ENCODE measurements at places on chromosomes 1 and 21. TPM values are rescaled to one million over a fixed set of nuclear protein-coding genes. Genes with fewer than 3 reads are reported as not detected.

Gene NEXN
- total RNA-seq = 36.0 TPM

Gene SHISAL2A
- not detected for total RNA-seq

Gene TDRD10
- not detected for total RNA-seq

Gene FCRL6
- not detected for total RNA-seq

GRCh38 chr1:78060857-78061563, 15.2 kb downstream of the GIPC2 start:
- no peak for DNase-seq
- H3K27me3 ChIP-seq = no peaks in the 10 kb centered on the region
- H3K4me1 ChIP-seq = peaks cover 14% of the 10 kb centered on the region
- peak overlapping the region; percentile 41 for H3K27ac ChIP-seq

- peak overlapping the region; percentile 93 for H3K27ac ChIP-seq
- peaks cover 50% of the 10 kb centered on the region for H3K4me1 ChIP-seq
- H3K36me3 ChIP-seq = no peaks in the 10 kb centered on the region
- H3K27me3 ChIP-seq = no peaks in the 10 kb centered on the region
Measured at GRCh38 chr1:15288173-15288926, 41.3 kb downstream of the FHAD1 start.

DNA sequence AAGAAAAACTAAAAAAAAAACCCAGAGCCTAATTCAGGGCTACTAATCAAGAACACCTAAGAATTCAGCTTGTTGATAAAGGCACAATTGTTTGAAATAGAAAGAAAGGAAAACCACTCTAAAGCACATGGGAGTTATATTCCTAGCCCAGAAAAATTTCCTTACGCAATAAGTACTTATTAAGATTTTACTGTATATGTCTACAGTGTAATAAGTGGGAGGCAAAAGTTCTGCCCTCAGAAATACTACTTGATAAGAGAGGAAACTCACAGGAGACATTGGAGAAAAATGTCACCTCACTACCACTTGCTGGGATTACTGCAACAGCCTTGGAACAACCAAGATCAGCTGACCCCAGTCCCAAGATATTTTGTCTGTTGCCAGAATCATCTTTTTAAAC, 66.1 kb downstream of the IARS2 start:
- H3K27me3 ChIP-seq = no peaks in the 10 kb centered on the region
- no peak overlapping the region for H3K27ac ChIP-seq
- no peak overlapping the region for H3K4me3 ChIP-seq

- DNase-seq = no peak
- no peak overlapping the region for H3K27ac ChIP-seq
- no peaks in the 10 kb centered on the region for H3K4me1 ChIP-seq
- H3K27me3 ChIP-seq = no peaks in the 10 kb centered on the region
Measured at GRCh38 chr21:21750124-21750825, 752.1 kb downstream of the NCAM2 start.

GRCh38 chr1:2921970-2922686, 99.1 kb upstream of the ACTRT2 start:
- H3K4me1 ChIP-seq = no peaks in the 10 kb centered on the region
- H3K27ac ChIP-seq = no peak overlapping the region
- H3K36me3 ChIP-seq = no peaks in the 10 kb centered on the region
- no peak for DNase-seq
- H3K4me3 ChIP-seq = no peak overlapping the region

DNA sequence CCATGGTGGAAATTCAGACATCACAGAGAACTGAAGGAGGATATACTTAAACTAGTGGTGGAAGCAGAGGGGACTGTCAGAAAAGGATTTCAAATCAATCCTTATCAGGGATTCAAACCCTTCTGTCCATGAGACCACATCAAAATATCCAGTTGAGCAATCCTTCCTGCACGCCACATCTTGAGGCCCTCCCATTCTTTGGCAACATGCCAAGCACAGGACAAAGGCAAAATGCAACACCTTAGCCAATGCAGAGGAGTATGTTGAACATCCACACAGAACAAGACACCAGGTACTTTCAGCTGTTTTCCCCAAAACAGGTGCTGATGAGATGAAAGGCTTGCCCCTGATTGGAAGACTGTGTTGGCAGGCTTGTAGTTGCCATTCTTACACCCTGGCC, 81.8 kb upstream of the PLXNA2 start:
- DNase-seq = no peak
- no peaks in the 10 kb centered on the region for H3K27me3 ChIP-seq
- no peaks in the 10 kb centered on the region for H3K36me3 ChIP-seq

DNA sequence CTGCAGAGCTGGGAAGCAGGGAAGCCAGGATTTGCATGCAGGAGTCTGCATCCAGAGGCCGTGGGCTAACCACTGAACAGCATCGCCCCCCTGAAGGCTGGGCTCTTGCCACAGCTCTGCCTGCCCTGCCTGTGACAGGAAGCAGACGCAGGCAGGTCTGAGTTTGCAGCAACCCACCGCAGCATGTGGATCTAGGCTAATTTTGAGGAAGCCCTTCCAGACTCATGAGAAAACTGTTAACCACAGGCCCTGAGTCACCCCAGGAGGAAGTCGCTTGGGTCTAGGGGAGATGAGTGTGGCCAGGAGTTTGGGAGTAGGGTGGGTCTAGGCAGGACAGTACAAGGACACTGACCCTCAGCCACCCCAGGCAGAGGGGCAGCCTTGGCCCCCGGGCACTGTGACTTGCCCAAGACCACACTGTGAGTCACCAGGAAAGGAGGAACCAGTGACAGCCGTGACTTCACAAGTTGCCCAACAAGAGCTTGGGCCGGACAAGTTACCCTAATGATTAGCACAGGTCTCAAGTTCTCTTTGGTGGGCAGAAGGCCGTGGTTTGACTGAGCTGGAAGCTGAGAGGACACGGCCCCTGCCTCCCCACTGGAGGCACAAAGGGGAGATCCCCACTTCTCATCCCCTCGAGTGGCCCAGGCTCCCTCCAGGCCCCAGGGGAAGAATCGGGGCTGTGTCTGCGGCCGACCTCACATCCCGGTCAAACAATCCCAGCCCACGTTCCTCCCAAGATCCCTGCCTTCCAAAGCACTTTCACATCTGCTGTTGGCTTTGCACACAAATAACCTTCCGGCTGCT, 826 bp downstream of the LAPTM5 start:
- no peak overlapping the region for H3K4me3 ChIP-seq
- peak; percentile 49 for DNase-seq
- H3K4me1 ChIP-seq = peaks cover 14% of the 10 kb centered on the region

GRCh38 chr1:88216441-88216840, 467.6 kb upstream of the PKN2 start:
- DNase-seq = no peak
- H3K27ac ChIP-seq = no peak overlapping the region
- no peaks in the 10 kb centered on the region for H3K4me1 ChIP-seq
- no peaks in the 10 kb centered on the region for H3K36me3 ChIP-seq
- no peak overlapping the region for H3K4me3 ChIP-seq

GRCh38 chr21:31363720-31364119, 19.7 kb upstream of the TIAM1 start:
- no peak overlapping the region for H3K4me3 ChIP-seq
- H3K27me3 ChIP-seq = no peaks in the 10 kb centered on the region
- no peak for DNase-seq
- peaks cover 13% of the 10 kb centered on the region for H3K4me1 ChIP-seq

- H3K36me3 ChIP-seq = peaks cover 22% of the 10 kb centered on the region
- peak overlapping the region; percentile 53 for H3K27ac ChIP-seq
- no peaks in the 10 kb centered on the region for H3K27me3 ChIP-seq
Measured at GRCh38 chr21:29074007-29074376, 544 bp upstream of the CCT8 start.

- no peak overlapping the region for H3K4me3 ChIP-seq
- H3K36me3 ChIP-seq = peaks cover 14% of the 10 kb centered on the region
- no peaks in the 10 kb centered on the region for H3K27me3 ChIP-seq
- peak overlapping the region; percentile 86 for H3K27ac ChIP-seq
Measured at GRCh38 chr1:62433861-62434617, 2.8 kb upstream of the USP1 start.

DNA sequence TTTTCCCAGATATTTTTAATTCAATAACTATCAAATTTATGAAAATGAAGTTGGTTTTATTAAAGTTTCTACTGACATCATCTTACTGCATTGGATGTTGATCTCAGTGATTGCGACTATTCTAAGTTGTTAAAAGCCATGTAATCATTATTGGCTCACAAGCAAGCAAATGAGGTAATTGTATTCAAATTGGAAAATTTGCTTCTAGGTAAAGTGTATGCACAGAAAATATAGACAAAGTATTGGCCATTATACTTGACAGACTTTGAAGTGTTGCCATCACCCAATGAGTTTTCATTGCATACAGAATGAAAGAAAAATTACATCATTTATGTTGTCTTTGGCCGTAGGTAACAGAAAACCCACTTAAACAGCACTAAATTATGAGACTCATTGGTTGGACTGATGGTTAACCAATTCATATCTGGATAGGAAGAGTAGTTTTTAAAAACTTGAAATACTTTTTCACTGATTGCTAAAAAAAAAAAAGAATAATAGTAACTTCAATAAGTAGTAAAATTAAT, 299.2 kb downstream of the USP25 start:
- H3K27me3 ChIP-seq = no peaks in the 10 kb centered on the region
- no peak overlapping the region for H3K4me3 ChIP-seq
- no peaks in the 10 kb centered on the region for H3K4me1 ChIP-seq
- H3K36me3 ChIP-seq = no peaks in the 10 kb centered on the region
- DNase-seq = no peak

- DNase-seq = no peak
- no peak overlapping the region for H3K4me3 ChIP-seq
- H3K36me3 ChIP-seq = no peaks in the 10 kb centered on the region
- H3K4me1 ChIP-seq = peaks cover 6% of the 10 kb centered on the region
- H3K27me3 ChIP-seq = peaks cover 58% of the 10 kb centered on the region
- no peak overlapping the region for H3K27ac ChIP-seq
Measured at GRCh38 chr1:156612666-156613065, 6.5 kb upstream of the HAPLN2 start.

- no peak for DNase-seq
- H3K27me3 ChIP-seq = no peaks in the 10 kb centered on the region
- H3K36me3 ChIP-seq = no peaks in the 10 kb centered on the region
Measured at GRCh38 chr1:220655509-220655908, 34.7 kb upstream of the C1orf115 start.

DNA sequence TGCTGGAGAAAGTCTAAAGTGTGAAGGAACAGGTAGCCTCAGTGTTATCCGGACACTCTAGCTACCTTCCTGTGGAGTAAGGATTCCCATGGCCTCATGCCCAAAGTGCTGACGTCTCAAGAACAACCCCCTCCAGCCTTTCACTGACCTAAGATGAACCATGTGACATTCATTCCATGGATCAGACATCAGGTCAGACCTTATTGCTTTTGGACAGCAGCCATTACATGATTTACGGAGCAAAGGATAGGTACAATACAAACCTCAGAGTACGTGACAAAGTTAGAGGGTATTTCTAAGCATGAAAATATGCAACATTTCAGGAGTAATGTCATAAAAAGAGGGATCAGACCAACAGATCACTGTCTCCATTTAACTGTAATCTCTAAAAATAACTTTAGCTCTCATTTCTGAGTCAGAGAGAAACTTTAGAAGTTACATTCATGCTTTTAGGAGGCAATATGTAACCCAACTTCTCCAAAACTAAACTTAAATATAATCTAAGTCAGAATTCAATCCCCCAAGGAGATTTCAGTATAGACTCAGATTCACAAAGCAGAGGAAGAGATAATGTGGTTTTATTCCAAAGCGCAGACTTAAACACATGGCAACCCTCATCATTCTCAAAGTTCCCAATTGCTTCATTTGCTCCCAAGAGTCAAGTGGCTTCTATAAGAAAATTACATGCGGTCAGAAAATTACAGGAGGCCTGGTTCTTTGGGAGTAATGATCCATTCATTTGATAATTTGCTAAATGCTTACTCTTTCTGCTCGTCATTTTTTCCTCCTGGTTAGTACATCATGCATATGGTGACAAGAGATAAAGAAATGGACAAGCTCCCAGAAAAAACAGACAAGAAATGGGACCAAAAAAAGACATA, 280.4 kb downstream of the SETD4 start:
- peak; percentile 88 for DNase-seq
- no peak overlapping the region for H3K4me3 ChIP-seq
- H3K27ac ChIP-seq = peak overlapping the region; percentile 90
- H3K36me3 ChIP-seq = no peaks in the 10 kb centered on the region

- no peak for DNase-seq
- H3K4me1 ChIP-seq = no peaks in the 10 kb centered on the region
- H3K36me3 ChIP-seq = no peaks in the 10 kb centered on the region
Measured at GRCh38 chr1:2604844-2605508, 18.4 kb downstream of the PRXL2B start.

DNA sequence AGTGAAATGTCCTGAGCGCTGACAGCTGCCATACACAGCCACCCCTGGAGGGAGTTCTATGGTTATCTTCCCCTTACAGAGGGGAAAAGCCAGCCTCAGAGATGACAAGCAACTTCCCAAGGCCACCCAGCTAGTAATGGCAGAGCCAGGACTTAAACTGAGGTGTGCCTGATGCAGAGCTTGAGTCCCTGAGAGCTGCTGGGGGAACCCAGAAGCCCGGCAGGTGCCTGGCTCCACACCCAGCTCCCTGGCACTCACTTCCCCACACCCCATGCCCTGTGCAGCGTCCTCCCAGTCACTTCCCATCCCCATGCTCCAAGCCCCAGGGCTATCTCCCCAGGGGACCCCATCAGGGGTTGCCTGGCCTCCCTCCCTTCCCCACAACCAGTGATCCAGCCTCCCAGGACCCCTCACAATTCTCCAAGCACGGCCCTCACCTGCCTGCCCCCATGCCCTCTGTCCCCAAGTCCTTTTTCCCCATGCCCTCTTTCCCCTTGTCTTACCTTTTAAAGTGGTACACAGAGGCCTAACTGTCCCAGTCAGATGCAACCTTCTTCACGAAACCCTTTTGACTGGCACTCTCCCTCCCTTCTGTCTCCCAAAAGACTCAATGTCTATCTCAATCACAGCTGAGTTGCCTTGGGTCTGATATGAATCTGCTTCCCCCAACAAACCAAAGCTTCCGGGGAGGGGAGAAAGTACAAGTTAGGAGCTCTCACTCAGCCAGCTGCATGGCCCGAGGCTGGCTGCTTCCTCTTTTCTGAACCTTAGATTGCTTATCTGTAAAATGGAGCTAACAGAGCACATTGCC, 39.8 kb upstream of the LRP8 start:
- no peaks in the 10 kb centered on the region for H3K27me3 ChIP-seq
- H3K4me3 ChIP-seq = no peak overlapping the region
- no peak overlapping the region for H3K27ac ChIP-seq

DNA sequence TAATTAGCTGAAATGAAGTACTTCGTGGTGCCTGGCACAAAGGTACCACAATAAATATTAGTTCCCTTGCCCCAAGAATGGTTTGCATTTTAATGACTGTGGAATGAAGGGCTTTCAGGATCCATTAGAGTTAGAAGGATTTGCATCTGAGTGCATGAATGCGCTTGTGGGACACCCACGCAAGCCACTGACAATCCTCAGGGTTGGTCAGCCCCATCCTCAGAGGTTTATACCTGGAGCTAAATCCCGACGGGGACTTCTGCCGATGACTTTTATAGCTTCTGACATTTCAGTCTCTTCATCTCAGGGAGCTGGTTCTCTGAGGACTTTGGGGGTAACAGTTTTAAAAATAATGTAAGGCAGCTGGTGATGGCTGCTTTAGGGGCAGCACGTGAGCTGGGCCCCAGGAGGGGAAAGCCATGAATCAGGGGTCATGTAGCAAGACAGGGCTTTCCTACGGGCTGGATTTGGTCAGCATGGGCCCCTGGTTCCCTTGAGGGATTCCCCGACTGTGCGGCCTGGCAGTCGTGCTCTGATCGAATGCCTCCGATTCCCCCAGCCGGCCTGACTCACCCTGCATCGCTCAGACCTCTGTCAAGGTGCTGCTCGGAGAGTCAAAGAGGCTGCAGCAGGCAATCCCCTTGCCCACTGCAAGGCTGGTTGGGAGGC, 20.8 kb upstream of the IL10 start:
- H3K27me3 ChIP-seq = no peaks in the 10 kb centered on the region
- no peaks in the 10 kb centered on the region for H3K36me3 ChIP-seq
- peaks cover 24% of the 10 kb centered on the region for H3K4me1 ChIP-seq
- DNase-seq = no peak

Data from SJSA1 (cell line).